Kasumi-1 (cell line): ENCODE measurements at places on chromosomes 3 and 15.

GRCh38 chr3:112688085-112688769 is 47.3 kb upstream of the CCDC80 start:
- no peak for DNase-seq

GRCh38 chr15:61112231-61112630 is 116.9 kb downstream of the RORA start:
- no peak for DNase-seq

GRCh38 chr15:52340093-52340492 is 44.5 kb upstream of the MYO5C start:
- DNase-seq: no peak

GRCh38 chr15:69402816-69403215 is 11.3 kb upstream of the KIF23 start:
- no peak for DNase-seq

GRCh38 chr15:78341057-78341987 is 1.2 kb downstream of the CRABP1 start:
- no peak for DNase-seq

DNA sequence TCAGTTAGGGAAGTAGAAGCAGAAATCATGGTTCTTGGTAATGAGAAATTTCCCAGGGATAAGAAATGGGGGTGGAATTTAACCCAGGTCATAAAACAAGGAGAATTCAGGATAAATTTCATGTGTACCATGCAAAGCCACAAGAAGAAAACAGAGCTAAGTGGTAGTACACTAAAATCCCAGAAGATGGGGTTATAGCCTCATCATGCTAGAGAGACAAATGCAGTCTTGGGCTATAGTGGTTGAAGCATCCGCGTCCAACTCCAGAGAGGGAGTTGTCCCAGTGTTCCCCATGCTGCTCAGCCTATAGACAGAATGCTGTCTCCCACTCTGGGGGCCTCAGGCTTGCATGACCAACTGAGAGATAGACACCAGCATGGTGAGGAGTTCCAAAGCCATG is 36.2 kb upstream of the CLRN1 start:
- DNase-seq: no peak

DNA sequence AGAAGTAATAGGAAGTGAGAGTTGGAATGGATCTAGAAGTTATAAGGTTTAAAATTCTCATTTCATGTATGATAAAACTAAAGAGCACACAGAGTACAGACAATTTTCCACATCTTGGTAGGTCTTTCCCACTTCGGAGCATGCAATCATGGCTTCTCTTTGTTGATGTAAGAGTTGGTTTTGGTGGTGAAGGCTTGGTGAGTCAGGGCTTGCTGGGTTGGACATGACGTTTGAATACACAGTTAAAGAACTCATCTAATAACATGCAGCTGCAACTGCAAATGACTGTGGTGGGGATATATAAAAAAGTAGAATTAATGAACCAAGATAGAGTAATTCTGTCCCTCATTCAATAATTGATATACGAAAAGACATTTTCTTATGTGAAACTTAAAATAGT is 39.5 kb upstream of the GRM7 start:
- DNase-seq: no peak

DNA sequence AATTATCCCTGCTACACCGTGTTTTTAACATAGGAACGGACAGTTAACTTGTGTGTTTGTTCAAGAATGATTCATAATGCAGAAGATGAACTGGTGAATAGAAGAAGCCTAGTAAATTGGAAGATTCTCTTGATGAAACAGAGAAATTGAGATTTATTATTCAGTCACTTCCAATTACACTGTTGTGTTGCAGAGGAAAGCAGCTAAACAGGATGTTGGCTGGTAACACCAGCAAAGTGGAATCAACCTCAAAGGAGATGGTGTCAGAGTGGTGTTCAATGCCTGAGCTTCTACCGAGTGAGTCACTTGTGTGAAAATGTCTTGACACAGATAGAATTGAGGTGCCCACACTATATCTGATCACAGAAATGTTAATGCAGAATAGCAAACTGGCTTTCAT is 399.6 kb downstream of the LPP start:
- no peak for DNase-seq
